NCI-H2081 (cell line): ENCODE measurements at places on chromosomes 2 and 18.

GRCh38 chr2:187514930-187515329 lies 39.3 kb downstream of the TFPI start:
- no peak for DNase-seq

DNA sequence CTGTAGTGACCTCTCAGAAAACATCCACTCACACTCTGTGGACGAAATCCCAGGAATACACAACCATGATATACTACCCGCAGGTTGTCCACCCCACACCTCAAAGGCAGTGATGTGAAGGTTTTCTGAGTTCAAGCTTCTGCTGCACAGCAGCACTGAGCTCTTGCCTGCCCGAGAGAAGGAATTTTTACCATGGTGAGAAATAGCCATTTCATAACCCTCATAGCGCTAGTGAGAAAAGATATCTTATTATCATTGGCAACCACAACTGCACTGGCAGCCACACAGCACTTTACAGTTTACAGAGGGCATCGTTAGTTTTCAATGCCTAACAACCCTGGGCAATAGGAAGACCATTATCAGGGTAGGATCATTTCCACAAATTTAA lies 36.9 kb downstream of the NAPG start:
- DNase-seq = no peak

- DNase-seq = no peak
Observed at GRCh38 chr2:130374587-130375290, 18.9 kb downstream of the PTPN18 start.

- DNase-seq = no peak
Observed at GRCh38 chr2:15808944-15809343, 131.4 kb upstream of the MYCN start.

DNA sequence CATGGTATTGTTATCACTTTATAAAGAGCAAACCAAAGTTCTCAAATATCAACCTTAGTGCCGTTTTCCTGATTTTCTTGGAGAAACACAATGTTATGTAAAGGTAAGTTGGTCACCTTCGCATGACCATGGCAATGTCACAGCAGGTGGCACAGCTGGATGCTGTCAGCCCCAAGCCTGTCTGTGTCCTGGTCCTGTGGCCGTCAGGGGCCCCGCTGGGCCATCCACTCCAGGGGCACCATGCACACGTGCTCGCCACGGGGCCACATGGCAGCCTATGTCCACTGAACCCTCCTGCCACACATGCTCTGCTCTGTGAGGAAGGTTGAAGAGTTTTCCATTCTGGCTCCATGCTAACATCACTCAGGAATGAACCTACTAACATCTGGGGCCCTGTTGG lies 85.9 kb downstream of the EIPR1 start:
- DNase-seq = no peak

DNA sequence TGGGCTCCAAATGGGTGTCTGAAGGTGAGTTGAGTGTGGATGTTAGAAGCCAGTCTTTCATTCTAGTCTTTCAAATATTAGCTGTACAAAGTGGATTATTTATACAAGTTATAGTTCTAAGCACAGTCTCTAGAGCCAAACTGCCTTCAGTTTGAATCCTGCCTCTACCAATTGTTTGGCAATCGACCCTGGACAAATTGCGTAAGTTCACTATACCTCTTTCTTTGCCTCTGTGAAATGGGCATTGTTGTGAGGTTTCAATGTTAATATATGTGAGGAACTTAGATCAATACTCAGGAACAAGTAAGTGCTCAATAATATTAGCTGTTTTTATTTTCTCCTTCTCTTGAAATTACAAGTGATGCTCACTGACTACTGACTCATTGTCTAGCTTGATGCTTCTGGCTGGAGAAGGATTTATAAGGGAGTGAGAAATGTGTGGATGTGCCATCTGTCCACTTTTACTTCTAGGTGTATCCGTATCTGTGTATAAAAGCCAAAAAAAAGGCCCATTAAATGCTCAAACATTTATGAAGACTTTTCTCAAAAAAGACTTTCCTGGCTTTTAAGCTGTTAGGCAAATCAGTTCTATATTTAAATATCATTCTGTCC lies 48.1 kb upstream of the RAPH1 start:
- DNase-seq = no peak

- no peak for DNase-seq
Observed at GRCh38 chr2:22737144-22737543, 647.8 kb upstream of the KLHL29 start.

DNA sequence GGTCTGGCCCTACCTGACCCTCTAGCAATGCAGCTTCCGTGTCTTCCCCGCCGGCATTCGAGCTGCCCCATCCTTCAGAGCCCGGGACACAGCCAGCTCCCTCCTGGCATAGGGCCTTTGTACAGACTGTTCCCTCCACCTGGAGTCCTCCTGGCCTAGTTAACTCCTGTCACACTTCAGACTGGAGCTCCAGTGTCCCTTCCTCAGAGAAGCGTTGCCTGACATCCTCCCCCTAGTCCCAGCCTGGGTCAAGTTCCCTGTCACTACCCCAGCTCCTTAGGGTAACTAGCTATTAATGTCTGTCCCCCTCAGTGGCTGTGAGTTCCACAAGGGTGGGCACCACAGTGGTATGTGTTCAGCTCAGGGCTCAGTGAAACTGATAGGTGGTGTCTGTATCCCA lies 45.5 kb upstream of the LOXHD1 start:
- no peak for DNase-seq

DNA sequence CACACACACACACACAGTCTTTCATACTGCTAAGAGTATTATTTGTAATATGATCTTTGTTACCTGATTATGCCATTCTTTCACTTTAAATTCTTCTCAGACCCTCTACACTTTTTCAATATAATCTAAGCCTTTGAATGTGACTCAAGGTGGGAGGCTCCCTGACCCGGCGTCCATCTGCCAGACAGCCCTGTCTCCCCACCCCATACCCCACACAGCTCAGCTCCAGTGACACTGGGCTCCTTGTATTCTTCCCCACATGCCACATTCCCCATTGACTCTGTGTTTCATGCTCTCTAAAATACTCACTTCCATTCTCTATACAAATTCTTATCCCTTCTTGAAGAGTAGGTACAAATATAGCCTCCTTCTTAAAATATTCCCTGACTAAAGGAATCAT lies 442.2 kb downstream of the TGIF1 start:
- no peak for DNase-seq

DNA sequence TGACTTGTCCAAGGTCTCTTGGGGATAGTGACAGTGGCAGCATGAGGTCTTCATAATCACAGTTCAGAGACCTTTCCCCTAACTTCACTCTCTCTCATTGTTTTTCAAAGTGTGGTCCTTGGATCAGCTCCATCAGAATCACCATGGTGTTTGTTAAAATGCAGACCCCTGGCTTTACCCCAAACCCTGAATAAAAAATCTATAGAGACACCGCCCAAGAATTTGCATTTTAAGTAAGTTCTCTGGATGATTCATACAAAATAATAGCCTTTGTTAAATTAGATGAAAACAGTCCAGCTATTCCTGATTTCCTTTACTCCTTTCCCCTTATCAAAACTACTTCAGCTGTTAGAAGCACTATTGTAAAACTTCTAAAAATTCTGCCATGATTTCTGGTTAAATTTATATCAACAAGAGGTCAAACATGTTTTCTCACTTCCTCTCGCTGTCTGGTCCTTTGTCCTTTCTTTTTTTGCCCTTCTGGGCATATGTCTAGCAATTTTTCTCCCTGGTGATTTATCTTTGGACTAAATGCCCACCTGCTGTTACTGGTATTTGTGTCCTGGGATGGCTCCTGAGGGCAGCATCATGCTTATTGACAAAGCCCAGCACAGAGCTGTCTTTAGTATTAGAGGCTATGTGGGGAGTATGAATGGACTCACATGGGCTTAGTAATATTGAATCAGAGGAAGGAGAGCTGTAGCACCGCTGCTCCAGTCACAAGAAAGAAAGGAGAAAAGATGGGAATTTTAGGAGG lies 63.4 kb downstream of the LHCGR start:
- DNase-seq = no peak

DNA sequence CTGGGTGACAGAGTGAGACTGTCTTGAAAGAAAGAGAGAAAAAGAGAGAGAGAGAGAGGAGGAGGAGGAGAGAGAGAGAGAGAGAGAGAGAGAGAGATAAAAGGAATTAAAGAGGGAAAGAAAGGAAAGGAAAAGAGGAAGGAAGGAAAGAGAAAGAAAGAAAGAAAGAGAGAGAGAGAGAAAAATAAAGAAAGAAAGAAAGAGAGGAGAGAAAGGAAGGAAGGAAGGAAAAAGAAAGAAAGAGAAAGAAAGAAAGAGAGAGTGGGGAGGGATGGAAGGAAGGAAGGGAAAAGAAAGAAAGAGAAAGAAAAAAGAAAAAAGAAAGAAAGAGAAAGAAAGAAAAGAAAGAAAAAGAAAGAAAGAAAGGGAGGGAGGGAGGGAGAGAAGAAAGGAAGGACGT lies 29.8 kb downstream of the MOGAT1 start:
- no peak for DNase-seq

- DNase-seq = no peak
Observed at GRCh38 chr2:215745331-215745730, 268.0 kb downstream of the MREG start.

GRCh38 chr2:190093793-190094192 lies 31.3 kb upstream of the MSTN start:
- no peak for DNase-seq

- DNase-seq = no peak
Observed at GRCh38 chr2:23592061-23592685, 207.2 kb downstream of the KLHL29 start.

GRCh38 chr2:10984418-10985135 lies 72.8 kb downstream of the KCNF1 start:
- DNase-seq = no peak

DNA sequence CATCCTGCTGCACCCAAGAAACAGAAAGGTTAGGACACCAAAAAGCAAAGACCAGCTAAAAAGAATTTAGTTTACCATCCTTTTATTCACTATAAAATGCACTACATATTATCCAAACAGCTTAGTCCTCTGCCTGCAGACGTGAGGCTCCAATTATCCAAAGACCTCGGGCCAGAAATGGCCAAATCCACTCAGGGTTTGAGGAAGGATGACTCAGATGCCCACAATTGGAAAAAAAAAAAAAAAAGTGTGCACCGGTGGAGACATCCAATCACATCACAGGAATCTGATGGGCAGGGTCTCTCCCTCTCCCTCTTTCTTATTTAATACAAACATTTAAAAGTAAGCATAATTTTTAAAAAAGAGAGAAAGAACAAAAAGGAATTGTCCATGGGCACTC lies 65.7 kb downstream of the TRABD2A start:
- no peak for DNase-seq

- peak; percentile 41 for DNase-seq
Observed at GRCh38 chr2:138787053-138787666, 7.0 kb upstream of the NXPH2 start.

DNA sequence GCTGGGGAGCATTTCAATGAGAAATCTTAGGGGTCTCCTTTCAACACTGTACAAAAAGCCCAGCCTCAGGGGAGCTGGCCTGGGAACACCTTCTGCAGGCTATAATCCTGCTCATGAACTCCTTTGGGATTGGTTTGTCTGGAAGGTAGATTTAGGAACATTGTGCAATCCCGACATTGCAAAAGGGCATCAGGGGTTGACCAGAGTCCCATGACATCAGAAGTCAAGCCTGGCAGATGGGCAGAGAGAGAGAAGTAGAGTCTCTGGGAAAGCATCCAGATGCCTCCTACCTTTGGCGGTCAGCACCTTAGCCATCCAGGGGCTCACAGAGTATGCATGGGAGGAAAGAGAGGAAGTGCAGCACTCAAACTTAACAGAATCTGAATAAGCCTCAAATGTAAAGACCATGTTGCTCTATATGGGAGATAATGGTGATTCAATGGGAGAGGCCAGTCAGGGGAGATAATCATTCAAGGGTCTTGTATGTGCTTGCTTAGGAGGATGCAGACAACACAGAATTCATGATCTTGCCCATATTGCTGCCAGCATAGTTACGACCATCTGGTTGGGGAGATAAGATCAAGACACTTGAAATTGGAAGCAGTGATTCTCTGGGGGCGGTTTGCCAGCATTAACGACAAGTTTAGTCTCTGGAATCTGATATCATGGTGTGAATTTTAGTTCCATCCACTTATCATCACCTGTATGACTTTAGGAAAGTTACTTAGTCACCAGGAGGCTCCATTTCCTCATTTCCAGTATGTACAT lies 58.3 kb upstream of the UPP2 start:
- DNase-seq = no peak

DNA sequence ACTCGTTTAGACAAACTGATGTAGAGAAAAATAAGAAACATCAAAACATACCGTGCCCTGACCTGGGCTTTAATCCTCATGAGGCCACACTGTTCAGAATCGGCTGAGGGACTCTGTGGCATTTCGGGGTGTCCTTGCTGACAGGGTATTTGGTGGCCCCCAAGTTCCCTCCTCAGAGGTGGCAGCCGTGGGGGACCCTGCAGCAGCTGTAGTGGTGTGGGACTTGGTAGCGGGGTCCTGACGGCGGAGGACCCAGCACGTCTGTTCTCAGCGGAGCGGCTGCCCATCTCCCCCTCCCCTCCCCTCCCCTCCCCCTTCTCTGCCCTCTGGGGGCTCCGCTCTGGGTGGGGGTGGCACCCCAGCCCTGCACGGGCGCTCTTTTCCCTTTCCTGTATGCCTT lies 18.4 kb downstream of the KCNG2 start:
- no peak for DNase-seq

GRCh38 chr2:241855888-241856422 lies 2.7 kb downstream of the PDCD1 start:
- DNase-seq = no peak

DNA sequence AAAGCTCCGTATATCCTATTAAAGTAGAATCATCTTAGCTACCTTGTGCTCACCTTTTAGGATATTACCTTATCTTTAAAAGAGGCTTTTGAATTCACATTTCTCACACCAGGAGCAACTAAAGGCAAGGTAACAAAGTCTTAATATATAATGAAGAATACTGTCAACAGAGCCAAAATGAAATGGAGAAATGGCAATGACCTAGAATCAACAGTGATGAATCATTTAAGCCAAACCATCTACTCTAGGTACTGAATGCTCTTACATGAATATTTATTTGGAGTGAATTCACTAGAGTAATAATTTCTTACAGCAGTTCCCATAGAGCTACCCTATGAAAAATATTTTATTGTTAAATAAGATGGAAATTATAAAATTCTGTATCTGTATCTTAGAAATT lies 421.0 kb downstream of the RND3 start:
- DNase-seq = no peak

GRCh38 chr2:76808732-76809131 lies 713.4 kb downstream of the LRRTM4 start:
- no peak for DNase-seq

- DNase-seq = no peak
Observed at GRCh38 chr2:203553784-203554183, 18.7 kb upstream of the RAPH1 start.

DNA sequence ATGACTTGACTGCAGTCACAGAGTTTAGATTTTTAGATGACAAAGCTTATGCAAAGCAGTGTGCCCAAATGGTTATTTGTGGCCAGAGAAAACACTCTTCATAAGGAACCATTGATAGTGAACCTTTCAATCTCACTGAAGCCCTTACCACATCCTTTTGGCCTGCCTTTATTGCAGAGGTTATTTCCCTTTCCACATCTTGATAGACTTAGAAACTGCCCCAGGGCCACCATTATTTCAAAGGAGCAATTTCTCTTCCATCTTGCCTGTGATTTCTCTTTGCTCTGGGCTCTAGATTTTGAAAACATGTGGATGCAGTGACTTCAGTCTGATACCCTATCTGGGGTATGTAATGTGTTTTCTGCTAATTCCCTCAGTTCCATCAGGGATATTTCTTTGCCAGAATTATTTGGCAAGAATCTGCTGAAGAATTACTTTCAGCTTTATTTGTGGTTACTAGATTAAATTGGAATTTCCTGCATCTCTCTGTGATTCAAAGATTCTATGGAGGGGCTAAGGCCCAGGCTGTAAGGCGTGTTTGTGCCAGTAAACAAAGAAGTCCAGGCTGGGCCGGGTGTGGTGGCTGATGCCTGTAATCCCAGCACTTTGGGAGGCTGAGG lies 51.0 kb downstream of the MOGAT1 start:
- DNase-seq = no peak
